ENCODE measurements at places on chromosomes 1 and 21.

DNA sequence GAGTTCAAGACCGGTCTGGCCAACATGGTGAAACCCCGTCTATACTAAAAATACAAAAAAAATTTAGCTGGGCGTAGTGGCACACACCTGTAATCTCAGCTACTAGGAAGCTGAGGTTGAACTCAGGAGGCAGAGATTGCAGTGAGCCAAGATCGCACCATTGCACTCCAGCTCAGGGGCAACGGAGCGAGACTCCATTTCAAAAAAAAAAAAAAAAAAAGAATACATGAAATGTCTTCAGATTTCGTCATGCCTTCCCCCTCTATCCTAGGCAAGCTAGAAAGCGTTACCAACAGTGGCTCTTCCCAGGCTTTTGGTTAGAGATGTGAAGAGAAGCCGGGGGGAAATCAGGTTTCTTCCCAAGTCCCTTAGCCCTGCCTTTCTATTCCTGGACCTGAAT lies 3.6 kb downstream of the TFF1 start:
- DNase-seq, result no peak

GRCh38 chr1:150210091-150210490 lies 25.8 kb downstream of the ANP32E start:
- no peak for DNase-seq

DNA sequence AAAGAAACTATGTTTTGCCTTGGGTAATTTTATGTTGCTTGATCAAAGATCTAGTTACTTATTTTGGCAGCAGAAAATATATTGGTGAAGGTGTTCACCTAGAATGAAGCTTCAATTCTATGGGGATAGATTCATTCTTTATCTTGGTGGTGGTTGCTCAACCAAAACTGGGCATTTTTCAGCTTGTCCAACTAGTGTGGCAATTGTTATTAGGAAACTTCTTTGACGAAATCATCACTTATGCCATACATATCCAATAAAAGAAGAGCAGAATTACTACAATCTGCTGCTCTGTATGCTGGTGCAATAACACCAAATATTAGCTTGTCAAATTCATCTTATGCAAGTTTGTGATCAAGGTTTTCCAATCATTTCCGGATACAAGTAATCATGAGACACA lies 26.8 kb upstream of the TMPRSS15 start:
- DNase-seq, result no peak

DNA sequence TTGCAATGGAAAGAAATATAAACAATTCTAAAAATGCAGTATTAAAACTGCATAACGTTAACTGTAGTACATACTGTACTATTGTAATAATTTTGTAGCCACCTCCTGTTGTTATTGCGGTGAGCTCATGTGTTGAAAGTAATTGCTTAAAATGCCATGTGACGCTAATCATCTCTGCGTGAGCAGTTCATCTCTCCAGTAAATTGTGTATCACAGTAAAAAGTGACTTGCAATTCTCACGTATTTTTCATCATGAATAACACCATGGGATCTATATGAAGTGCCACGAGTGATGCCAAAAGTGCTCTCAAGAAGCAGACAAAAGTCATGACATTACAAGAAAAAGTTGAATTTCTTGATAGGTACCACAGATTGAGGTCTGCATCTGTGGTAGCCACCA lies 82.4 kb upstream of the CYYR1 start:
- DNase-seq, result no peak

DNA sequence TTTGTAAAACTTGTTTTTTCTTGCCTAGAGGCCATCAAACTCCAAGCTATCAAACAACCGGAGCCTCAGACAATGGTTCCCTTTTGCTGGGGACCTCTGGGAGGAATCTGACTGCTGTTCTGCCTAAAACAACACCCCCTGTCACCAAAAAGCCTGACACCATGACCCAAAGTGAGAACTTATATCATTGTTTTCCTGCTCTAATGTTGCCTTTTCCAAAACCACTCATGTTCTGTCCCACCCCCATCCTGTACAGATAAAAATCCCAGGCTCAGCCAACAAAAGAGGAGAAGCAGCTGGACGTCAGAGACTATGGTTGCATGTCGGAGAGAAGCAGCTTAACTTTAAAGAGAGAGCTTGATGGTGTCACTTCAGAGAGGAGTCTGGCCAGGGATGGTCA lies 327.2 kb upstream of the CXADR start:
- no peak for DNase-seq

- peak; percentile 69 for DNase-seq
These were observed 38.6 kb upstream of the GPR137B start for GRCh38 chr1:236103646-236104218.

- DNase-seq, result no peak
These were observed 17.6 kb upstream of the IFI6 start for GRCh38 chr1:27689423-27690173.

DNA sequence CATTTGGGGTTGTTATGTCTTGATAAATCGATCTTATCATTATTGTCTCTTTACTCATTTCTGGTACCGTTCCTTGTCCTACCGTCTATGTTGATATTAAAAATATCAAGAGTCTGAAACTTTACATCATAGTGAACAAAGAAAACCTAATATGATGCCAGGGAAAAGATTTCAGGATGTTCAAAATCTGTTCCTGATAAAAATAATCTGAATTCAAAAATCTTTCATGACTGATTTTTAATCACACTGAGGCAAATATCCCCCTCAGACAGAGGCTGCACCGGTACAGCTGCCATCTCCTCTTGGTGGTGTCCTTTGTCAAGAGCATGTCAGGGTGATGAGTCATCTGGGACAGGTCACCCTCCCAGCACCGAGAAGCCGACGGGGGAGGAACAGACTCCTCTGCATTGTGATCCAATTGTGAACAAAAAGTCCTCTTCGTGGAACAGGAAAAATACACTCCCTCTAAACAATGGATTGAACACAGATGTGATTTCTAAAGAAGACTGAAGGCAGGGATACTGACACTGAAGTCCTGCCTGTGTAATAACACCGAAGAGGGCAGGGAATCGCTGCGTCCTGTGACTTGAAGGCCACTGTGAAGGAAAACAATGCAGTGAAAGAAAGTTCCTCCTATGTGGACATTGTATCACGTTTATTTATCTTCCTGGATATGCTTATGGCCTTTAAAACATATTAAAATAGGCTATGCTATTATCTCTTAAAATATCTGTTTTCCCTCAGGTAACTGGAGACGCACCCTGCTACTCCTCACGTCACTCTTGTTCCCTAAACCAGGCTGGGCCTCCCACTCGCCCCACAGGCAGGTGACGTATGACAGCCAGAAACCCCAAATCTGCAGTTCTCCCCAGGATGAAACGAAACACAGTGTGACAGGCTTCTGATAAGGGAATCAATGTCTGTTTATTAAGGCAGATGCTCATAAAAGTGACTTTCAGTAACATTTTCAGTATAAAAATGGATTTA lies 4.3 kb upstream of the SPATC1L start:
- DNase-seq, result no peak
